ENCODE measurements at places on chromosomes 4 and X.

- DNase-seq = no peak
Observed at GRCh38 chr4:138535316-138535715, 293.2 kb upstream of the SLC7A11 start.

GRCh38 chr4:173704201-173704600 is 174.2 kb upstream of the HAND2 start:
- no peak for DNase-seq

DNA sequence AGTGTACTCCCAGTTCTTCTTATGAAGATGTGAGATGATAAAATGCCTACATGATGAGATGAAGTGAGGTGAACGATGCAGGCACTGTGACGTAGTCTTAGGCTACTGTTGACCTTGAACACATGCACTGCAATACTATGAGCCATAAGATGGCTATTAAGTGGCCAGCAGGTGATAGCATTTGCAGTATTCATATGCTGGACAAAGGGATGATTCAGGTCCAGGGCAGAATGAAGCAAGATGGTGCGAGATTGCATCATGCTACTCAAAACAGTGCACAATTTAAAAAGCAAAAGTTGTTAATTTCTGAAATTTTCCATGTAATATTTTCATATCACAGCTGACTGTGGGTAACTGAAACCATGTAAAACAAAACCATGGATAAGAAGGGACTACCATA is 781.4 kb downstream of the PCDH18 start:
- no peak for DNase-seq

- DNase-seq = no peak
Observed at GRCh38 chr4:118953276-118953675, 64.6 kb downstream of the SYNPO2 start.

GRCh38 chr4:182142176-182143085 is 100.8 kb upstream of the TENM3 start:
- no peak for DNase-seq

GRCh38 chrX:42943051-42943974 is 165.3 kb upstream of the PPP1R2C start:
- DNase-seq = no peak

GRCh38 chr4:145493166-145493565 is 11.5 kb downstream of the SMAD1 start:
- DNase-seq = no peak

- DNase-seq = no peak
Observed at GRCh38 chrX:152405561-152405960, 45.6 kb downstream of the GABRA3 start.

- no peak for DNase-seq
Observed at GRCh38 chrX:8504451-8504850, 39.8 kb downstream of the VCX3B start.

- DNase-seq = no peak
Observed at GRCh38 chr4:26044524-26044923, 130.5 kb downstream of the SMIM20 start.

GRCh38 chr4:122806981-122807679 is 19.5 kb upstream of the FGF2 start:
- DNase-seq = no peak

DNA sequence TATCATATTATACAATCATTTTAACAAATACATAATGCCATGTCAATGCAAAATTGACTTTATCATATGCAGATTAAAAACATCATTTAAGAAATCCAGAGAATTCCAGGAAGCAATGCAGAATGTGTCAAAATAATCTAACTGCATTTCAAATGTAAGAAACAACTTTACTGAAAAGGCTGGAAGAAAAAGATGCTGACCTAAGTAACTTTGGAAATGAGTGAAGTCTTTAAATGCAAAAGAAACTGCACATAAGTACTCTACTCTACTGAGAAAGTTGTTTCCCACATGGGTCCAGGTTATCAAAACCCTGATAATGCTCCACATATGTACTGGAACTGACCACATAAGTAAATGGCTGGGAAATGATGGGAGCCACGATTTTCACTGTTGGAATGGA is 149.9 kb downstream of the EVC2 start:
- DNase-seq = no peak

- DNase-seq = no peak
Observed at GRCh38 chr4:139718833-139719232, 53.2 kb downstream of the MGST2 start.

DNA sequence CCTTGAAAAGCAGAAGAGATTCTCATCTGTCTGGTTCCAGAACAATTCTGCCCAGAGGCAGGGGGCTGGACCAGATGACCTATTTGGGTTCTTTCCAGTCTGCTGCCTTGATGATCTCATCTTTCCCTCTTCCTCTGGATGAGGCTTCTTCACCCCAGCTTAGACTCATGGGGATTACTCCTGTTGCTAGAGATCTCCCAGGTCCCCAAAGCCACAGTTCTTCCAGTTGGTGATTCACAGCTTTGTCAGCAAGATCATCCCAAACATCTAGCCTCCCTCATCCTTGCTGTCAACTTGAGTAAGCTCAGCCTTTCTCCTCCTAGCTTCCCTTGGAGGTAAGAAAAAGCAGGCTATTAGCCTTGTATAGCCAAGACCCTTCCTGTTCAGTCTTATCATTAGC is 64.2 kb upstream of the PJA1 start:
- no peak for DNase-seq

DNA sequence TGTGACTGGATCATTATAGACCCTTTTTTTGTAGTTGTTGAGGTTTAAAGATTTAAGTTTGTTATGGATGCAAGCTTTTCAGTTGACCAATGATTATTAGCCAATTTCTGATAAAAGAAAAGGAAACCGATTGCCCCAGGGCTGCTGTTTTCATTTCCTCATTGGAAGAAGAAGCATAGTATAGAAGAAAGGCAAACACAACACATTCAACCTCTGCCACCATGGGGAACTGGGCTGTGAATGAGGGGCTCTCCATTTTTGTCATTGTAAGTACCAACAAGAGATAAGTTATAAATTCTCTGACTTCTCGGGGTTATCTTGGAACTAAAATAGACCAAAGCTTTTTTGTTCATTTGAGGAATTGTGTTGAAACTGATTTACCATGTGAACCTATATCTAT is at the start of gene CYBB:
Gene CYBB (plus strand): TSS at position 203 of the 400 bp plus-strand sequence. CDS start 19 bp downstream, at position 222.
- DNase-seq = no peak

GRCh38 chr4:948101-948935 is 16.1 kb downstream of the TMEM175 start:
- no peak for DNase-seq

DNA sequence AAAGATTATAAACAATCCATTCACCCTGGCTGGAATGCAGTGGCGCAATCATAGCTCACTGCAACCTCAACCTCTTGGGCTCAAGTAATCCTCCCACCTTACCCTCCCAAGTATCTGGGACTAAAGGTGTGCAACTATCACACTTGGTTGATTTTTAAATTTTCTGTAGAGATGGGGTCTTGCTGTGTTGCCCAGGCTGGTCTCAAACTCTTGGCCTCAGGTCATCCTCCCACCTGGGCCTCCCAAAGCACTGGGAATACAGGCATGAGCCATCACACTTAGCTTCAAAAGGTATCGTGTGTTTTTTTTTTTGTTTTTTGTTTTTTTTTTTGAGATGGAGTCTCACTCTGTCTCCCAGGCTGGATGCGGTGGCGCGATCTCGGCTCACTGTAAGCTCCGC is 71.5 kb downstream of the FRYL start:
- DNase-seq = no peak

DNA sequence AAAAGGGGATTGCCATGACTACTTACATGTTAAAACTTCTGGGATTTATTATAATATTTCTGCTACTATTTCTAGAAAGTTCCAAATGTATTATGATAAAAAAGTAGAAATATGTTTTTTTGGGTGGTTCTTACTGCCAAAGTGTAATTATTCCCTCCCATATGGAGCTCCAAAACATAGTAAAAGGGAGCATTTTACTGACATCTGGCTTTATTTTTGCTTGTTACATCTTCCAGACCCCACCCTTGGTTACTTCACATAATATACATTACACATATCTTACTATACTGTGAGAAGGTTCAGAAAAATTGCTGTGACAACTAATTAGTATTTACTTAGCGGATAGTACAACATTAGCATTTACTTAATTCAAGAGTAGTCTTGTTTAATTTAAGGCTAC is 205.1 kb upstream of the TLL1 start:
- no peak for DNase-seq

- no peak for DNase-seq
Observed at GRCh38 chr4:24910499-24910898, 2.3 kb downstream of the CCDC149 start.

- DNase-seq = no peak
Observed at GRCh38 chr4:114677346-114677979, 78.9 kb downstream of the UGT8 start.

GRCh38 chr4:80424225-80424581 is 88.7 kb downstream of the CFAP299 start:
- no peak for DNase-seq

GRCh38 chr4:84451546-84451945 is 47.5 kb downstream of the NKX6-1 start:
- DNase-seq = no peak

GRCh38 chr4:6598127-6598526 is 23.1 kb downstream of the MAN2B2 start:
- DNase-seq = no peak

- DNase-seq = no peak
Observed at GRCh38 chr4:176874721-176875445, 82.2 kb upstream of the VEGFC start.

DNA sequence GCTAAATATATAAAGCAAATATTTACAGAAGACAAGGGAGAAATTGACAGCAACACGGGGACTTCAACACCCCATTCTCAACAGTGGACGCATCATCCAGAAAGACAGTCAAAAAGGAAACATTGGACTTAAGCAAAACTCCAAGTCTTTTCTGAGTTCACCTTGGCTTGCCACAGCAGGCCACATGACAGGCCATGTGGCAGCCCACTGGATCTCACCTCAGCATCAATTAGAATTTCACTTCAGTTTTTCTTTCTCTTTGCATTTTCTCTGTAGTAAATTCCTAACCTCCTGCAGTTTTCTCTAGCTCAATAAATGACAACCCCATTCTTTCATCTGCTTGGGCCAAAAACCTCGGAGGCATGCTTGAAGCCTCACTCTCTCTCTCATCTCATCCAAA is 12.4 kb downstream of the SMIM9 start:
- DNase-seq = no peak

- no peak for DNase-seq
Observed at GRCh38 chrX:154695911-154696675, 42.7 kb upstream of the CTAG2 start.

GRCh38 chr4:29052266-29052665 is 1667.9 kb upstream of the PCDH7 start:
- DNase-seq = no peak

GRCh38 chr4:3385711-3386420 is 55.9 kb upstream of the HGFAC start:
- no peak for DNase-seq

GRCh38 chr4:76504613-76505465 is 69.8 kb downstream of the SHROOM3 start:
- peak; percentile 22 for DNase-seq

- no peak for DNase-seq
Observed at GRCh38 chr4:7389101-7389701, 45.5 kb downstream of the PSAPL1 start.

GRCh38 chr4:104870495-104871233 is 276.0 kb upstream of the TET2 start:
- DNase-seq = peak; percentile 42

- no peak for DNase-seq
Observed at GRCh38 chr4:114040319-114041116, 61.1 kb upstream of the ARSJ start.

- DNase-seq = no peak
Observed at GRCh38 chr4:1321946-1322650, 24.9 kb upstream of the UVSSA start.

DNA sequence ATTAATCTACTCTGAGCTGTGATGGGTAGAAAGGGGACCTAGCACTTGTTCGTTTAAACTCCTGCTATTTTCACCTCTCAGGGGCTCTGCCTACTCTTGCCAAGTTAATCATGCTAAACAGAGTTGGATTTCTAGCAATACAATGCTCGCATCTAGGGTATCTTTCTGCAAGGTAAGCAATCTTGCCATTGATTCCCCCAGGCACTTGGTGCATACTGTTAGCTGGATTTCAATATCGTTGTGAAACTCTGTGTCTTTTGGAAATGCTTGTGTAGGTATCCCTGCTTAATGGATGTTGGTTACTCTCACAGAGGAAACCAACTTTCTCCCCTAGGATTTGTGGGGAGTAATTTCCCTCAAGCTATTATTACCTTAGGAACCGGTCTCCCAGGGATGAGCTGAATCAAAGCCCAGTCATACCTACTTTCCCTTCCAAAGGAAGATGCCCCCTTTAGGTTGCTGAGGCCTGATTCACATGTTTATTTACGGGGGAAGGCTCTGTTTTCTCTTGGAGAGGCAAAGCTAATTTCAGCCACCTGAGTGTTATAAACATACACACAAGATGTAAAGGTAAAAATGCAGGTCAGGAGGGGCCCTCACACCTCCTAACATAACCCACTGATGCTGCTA is 366.8 kb downstream of the FBXW7 start:
- no peak for DNase-seq

DNA sequence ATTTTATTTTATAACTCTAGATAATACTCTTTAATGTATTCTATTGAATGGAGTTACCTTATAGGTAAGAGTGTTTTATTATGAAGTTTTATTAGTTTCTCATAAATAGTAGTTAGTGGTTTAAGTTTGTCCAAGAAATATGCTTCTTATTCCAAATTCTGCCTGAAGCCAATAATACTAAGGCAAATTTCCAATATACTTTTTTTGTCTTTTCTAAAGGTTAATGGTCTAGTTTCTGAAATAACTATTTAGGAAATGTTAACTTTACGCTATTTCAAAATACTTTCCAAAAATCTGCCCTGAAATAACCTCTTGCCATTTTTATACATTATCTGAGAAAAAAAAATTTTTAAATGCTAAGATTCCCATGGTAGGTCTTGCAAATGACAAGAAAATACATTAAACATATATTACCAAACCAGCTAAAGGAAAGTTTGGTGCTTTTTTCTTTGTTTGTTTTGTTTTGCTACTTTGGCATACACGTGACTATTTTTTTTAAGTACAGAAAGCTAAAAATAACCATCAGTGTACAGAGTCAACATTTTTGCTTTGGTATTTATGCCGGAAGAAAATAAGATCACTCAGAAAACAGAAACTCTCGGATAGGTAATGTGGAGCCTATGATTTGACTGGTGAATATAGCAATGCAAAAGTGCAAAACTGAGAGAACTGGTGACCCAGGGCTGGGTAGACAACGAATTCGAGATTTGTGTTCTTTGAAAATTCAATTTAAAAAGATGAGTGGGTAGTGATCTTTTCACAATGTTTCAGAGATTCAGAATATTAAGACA is 29.8 kb downstream of the PCDH18 start:
- no peak for DNase-seq

Measured in GM12864 (cell line).